ENCODE measurements at places on chromosomes 2 and 18. TPM values are rescaled to one million over a fixed set of nuclear protein-coding genes. Genes with fewer than 3 reads are reported as not detected.

The SNORC gene
- 0.14 TPM for polyA plus RNA-seq

GRCh38 chr18:79245517-79246001 is 150.2 kb upstream of the NFATC1 start:
- H3K27me3 ChIP-seq = no peaks in the 10 kb centered on the region
- peak overlapping the region; percentile 12 for H3K27ac ChIP-seq
- H3K4me1 ChIP-seq = peaks cover 7% of the 10 kb centered on the region

DNA sequence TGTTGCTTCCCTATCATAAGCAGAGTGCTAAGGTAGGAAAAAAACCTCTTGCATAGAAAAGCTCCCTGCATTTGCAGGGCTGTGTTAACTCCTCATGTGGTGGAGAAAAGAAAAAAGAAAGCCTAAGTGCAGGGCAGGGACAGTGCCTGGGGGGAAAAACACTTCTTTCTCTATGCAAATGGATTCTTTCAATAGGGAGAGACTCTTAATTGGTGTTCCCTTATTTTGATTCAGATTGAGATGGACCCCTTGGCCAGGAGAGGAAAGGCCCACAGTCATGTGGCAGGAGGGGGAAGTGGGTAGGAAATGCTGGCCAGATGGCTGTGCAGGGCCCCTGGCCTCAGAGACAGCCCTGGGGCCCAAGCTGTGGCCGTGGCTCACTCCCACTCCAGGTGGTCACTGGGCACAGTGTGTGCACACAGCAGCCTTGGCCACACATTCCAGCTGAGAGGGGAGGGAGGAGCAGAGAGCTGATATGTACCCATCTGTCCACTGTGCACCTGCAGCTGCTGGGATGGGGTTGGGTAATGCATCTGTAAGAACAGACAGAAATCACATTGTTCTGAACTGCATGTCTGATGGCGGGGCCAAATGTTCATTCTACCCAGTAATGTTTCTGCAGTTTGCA is 410.4 kb downstream of the DSC3 start:
- H3K27ac ChIP-seq = no peak overlapping the region
- no peaks in the 10 kb centered on the region for H3K27me3 ChIP-seq
- H3K36me3 ChIP-seq = no peaks in the 10 kb centered on the region

GRCh38 chr2:121350402-121350775 is 65.4 kb upstream of the TFCP2L1 start:
- H3K27ac ChIP-seq = no peak overlapping the region
- H3K4me1 ChIP-seq = no peaks in the 10 kb centered on the region
- H3K4me3 ChIP-seq = no peak overlapping the region
- DNase-seq = no peak
- no peaks in the 10 kb centered on the region for H3K27me3 ChIP-seq

The TMEM131 gene
- 6.3 TPM for polyA plus RNA-seq

Data from CD4-positive, alpha-beta memory T cell (primary cell).